ENCODE measurements at places on chromosomes 3 and 15.

DNA sequence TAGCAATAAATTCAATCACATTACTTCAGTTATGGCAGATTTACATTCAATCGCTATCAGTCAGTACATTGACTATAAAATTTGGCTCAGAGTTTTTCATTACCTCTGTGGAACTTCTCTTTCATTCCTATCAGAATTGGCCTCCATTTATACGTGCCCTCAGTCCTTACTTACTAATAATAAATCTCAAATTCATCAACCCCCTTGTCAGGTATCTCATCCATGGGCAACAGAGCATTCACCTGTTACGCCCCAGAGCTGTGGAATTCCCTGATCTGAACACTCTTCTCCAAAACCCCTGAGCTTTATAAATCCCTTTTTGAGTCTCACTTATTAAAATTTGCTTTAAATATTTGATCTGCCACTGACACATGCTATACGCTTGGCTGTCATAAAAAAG lies 492.9 kb downstream of the GBE1 start:
- H3K27ac ChIP-seq: no peak overlapping the region
- no peaks in the 10 kb centered on the region for H3K4me1 ChIP-seq
- DNase-seq: no peak
- no peaks in the 10 kb centered on the region for H3K27me3 ChIP-seq
- no peak overlapping the region for H3K4me3 ChIP-seq

DNA sequence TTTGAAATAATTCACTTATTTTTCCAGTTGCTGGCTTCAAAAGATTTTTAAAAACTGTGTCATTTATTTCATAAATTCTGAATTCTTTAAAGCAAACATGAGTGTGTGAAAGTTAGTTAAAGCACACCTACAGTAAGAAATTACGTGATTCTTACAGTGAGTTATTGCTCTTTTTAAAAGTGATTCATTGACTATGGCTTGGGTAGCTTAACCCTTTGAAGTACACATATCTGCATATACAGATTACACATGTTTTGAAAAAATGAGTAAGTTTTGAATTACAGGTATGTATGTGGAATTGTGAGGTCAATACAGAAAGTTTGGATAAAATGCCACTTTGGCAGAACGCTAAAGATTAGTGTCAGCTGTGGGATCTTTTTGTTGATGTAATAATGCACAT lies 64.5 kb upstream of the MBNL1 start:
- no peak overlapping the region for H3K27ac ChIP-seq
- peaks cover 20% of the 10 kb centered on the region for H3K4me1 ChIP-seq
- H3K27me3 ChIP-seq: no peaks in the 10 kb centered on the region
- DNase-seq: no peak
- no peaks in the 10 kb centered on the region for H3K36me3 ChIP-seq

GRCh38 chr3:45244356-45244755 lies 18.3 kb upstream of the TMEM158 start:
- H3K27ac ChIP-seq: no peak overlapping the region
- H3K4me1 ChIP-seq: peaks cover 17% of the 10 kb centered on the region
- H3K36me3 ChIP-seq: no peaks in the 10 kb centered on the region
- DNase-seq: no peak
- no peak overlapping the region for H3K4me3 ChIP-seq

DNA sequence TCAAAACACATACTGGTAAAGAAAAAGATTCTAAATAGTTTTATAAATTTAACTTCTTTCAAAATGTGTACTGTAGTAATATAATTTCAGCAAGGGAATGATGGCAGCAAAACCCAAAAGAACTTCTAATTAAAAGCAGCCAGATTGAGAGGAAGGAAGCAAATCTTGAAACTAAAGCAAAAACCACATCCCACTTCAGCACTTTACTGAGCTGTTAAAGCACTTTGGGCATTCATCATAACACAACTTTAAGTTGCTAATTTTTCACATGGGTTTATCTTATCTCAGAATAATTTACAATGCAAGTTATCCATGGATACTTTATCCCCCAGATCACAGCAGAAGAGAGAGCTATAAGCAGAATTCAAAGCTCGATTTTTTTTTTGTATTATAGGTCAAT lies 6.0 kb downstream of the RFC4 start:
- H3K27ac ChIP-seq: no peak overlapping the region
- H3K36me3 ChIP-seq: peaks cover 73% of the 10 kb centered on the region
- no peak overlapping the region for H3K4me3 ChIP-seq
- 0 out of 2 replicates have a peak, but pooled peaks cover 1% of the 10 kb centered on the region for H3K4me1 ChIP-seq
- no peak for DNase-seq

GRCh38 chr15:36860792-36861191 lies 239.6 kb downstream of the MEIS2 start:
- no peaks in the 10 kb centered on the region for H3K27me3 ChIP-seq
- no peak for DNase-seq
- H3K4me1 ChIP-seq: peaks cover 5% of the 10 kb centered on the region
- H3K36me3 ChIP-seq: no peaks in the 10 kb centered on the region

DNA sequence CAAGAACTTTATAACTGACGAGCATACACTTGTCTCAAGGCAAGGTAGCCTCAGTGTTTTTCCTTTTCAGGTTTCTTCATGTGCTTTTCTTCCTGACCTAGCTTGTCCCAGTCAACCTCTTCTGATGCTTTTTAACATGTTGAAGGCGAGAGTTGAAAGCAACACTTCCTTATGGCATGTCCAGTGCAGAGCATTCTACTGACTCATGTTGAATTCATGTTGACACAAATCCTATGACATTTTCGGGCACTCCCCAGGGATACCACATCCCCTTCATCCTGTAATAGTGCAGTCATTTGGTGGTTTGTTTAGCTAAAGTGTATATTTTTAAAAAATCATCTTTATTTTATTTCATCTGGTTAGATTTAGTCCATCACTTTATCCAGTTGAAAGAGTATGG lies 75.9 kb upstream of the CBLB start:
- no peak overlapping the region for H3K4me3 ChIP-seq
- H3K27me3 ChIP-seq: no peaks in the 10 kb centered on the region
- no peaks in the 10 kb centered on the region for H3K4me1 ChIP-seq
- DNase-seq: no peak

DNA sequence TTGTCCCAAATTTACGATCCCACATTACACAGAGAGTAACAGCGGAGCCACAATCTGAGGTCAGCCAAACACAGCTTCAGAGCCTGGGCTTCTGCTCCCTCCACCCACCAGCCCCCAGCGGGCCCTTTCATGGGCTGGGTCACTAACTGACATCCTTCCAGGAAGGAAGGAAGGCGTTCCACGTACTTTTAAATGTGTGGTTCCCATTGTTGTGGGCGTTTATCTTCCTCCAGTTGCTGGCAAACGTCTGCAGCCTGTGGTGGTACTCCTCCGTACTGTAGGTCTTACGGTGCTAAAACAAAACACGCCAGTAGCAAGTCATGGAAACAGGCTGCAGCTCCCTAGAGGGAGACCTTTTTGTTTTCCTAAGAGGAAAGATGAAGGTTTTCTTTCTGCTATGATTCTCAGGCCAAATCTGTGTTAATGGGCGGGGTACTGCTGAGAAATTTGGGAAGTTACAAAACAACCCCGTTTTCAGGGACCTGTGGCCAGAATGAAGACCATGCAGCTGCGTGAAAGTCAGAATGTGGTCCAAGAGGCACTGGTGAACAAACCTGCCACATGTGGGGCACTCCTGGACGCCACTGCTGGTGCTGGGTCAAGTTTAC lies 7.6 kb downstream of the CTSH start:
- no peaks in the 10 kb centered on the region for H3K4me1 ChIP-seq
- DNase-seq: no peak
- H3K27ac ChIP-seq: no peak overlapping the region
- H3K36me3 ChIP-seq: no peaks in the 10 kb centered on the region

DNA sequence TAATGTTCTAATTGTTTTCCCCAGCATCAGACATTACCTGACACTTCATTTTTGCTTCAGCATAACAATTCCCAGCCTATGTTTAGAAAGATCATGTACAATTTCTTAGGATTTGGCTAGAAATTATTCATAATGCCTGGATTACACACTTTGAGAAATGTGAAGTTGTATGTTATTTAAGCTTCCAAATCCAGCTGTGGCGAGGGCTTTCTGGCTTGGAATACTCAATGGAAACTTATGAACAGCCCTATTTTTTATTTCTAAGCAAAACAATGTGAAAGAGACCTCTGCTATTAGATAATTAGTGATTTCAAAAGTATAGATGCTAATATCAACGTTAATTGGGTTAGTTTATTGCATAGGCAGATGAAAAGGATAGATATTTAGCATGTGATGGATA lies 341.6 kb downstream of the ZNF385D start:
- H3K27ac ChIP-seq: no peak overlapping the region
- no peaks in the 10 kb centered on the region for H3K27me3 ChIP-seq
- no peak for DNase-seq

DNA sequence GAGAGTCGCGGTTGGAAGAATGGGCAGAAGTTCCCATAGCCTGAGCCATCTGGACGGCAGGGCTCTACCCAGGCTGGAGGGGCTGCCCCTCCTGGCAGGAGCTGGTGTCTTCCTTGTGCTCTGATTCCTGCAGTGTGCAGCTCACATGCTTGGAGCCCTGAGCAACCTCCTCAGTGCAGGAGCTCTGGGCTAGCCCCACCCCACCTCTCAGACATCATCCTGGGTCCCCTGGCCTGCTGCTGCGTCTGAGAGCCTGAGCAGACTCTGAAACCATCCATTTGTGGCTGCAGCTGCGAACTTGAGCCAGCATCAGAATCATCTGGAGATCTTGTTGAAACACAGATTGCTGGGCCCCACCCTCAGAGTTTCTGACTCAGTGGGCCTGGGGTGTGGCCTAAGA lies 42.8 kb downstream of the POMGNT2 start:
- peaks cover 34% of the 10 kb centered on the region for H3K36me3 ChIP-seq
- H3K4me1 ChIP-seq: peaks cover 10% of the 10 kb centered on the region
- peaks cover 8% of the 10 kb centered on the region for H3K27me3 ChIP-seq
- DNase-seq: no peak
- no peak overlapping the region for H3K4me3 ChIP-seq
- no peak overlapping the region for H3K27ac ChIP-seq

- no peak overlapping the region for H3K27ac ChIP-seq
- no peak for DNase-seq
- no peaks in the 10 kb centered on the region for H3K27me3 ChIP-seq
Observed at GRCh38 chr15:56857828-56858227, 60.6 kb upstream of the TCF12 start.

- peaks cover 2% of the 10 kb centered on the region for H3K27me3 ChIP-seq
- H3K4me3 ChIP-seq: no peak overlapping the region
- no peaks in the 10 kb centered on the region for H3K36me3 ChIP-seq
- DNase-seq: no peak
Observed at GRCh38 chr3:189071446-189071845, 100.3 kb upstream of the TPRG1 start.

- H3K27ac ChIP-seq: peak overlapping the region; percentile 26
- no peak for DNase-seq
- H3K36me3 ChIP-seq: peaks cover 8% of the 10 kb centered on the region
- no peak overlapping the region for H3K4me3 ChIP-seq
Observed at GRCh38 chr15:34976073-34976472, 6.5 kb upstream of the AQR start.

GRCh38 chr3:185460719-185461350 lies 38.0 kb downstream of the TMEM41A start:
- H3K27me3 ChIP-seq: no peaks in the 10 kb centered on the region
- no peak for DNase-seq
- no peaks in the 10 kb centered on the region for H3K4me1 ChIP-seq
- no peaks in the 10 kb centered on the region for H3K36me3 ChIP-seq

DNA sequence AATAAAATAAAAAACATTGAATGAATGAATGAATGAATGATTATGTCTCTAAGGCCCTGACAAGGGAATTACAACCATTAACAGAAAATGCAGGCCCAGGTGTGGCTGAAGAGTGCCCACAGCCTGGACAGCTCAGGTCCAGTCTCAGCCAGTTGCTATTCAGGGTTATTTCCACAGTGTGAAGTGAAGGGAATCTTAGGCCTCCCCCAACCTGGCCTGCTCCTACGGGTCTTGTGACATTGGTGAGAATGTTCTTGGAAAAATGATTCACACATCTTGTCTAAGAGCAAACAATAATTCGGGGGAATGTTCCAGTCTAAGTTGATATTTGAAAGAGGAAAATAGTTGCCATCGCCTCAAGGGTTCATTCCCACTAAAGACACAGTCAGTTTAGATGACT lies 37.0 kb downstream of the MINDY4B start:
- no peaks in the 10 kb centered on the region for H3K27me3 ChIP-seq
- no peaks in the 10 kb centered on the region for H3K36me3 ChIP-seq
- no peak for DNase-seq
- H3K27ac ChIP-seq: no peak overlapping the region
- no peak overlapping the region for H3K4me3 ChIP-seq

GRCh38 chr15:39579487-39580116 lies 1.3 kb upstream of the THBS1 start:
- peaks cover 20% of the 10 kb centered on the region for H3K36me3 ChIP-seq
- DNase-seq: peak; percentile 85
- peak overlapping the region; percentile 99 for H3K27ac ChIP-seq
- H3K4me1 ChIP-seq: peaks cover 28% of the 10 kb centered on the region

GRCh38 chr3:155282385-155283091 lies 10.9 kb downstream of the STRIT1 start:
- no peak for DNase-seq
- H3K4me1 ChIP-seq: peaks cover 5% of the 10 kb centered on the region
- no peaks in the 10 kb centered on the region for H3K36me3 ChIP-seq
- H3K4me3 ChIP-seq: no peak overlapping the region
- no peak overlapping the region for H3K27ac ChIP-seq

- no peak overlapping the region for H3K27ac ChIP-seq
- peak; percentile 59 for DNase-seq
- peaks cover 14% of the 10 kb centered on the region for H3K27me3 ChIP-seq
- no peaks in the 10 kb centered on the region for H3K36me3 ChIP-seq
- H3K4me3 ChIP-seq: no peak overlapping the region
Observed at GRCh38 chr15:45314960-45315359, 62.9 kb downstream of the SLC28A2 start.

DNA sequence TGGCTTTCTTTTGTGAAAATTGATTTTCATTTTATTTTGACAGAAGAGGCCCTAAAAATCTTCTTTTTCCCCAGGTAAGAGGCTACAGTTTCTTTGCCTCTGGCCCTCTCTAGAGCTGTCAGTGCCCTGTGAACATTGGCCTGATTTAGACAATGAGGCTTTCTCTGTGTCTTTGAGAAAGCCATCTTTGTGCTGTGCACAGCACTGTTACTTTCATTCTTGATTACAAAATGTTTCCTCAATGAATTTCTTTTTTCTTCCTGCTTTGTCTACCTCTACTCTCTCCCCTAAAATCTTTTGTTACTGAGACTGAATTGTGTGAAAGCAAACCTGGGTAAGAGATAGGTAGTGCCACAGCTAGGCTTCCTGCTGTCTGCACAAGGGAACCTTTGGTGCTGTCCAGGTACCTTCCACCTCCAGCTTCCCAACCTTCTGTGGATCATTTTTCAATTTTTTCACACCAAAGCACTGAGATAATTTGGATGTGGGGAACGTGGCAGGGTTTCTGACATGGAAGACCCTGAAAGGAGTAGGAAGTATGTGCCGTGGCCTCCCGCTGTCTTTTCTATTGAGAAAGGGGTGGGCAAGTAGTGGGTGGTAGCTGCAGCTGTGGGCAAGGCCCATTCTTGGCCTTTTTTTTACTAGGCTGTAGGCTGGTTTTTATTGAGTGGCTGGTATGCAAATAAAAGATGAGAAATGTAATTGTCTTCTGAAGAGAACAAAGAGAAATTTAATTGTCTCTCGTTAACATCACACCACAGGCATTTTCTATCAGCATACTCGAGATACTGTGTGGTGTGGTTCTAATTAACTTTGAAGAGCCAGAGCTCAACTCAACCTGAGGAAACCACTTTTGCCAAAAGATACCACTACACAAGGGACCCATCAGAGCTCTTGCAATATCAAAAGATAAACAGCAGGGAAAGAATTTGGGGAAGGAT lies 21.0 kb downstream of the RAB8B start:
- peak overlapping the region; percentile 2 for H3K4me3 ChIP-seq
- H3K4me1 ChIP-seq: peaks cover 24% of the 10 kb centered on the region
- no peak for DNase-seq
- H3K27me3 ChIP-seq: no peaks in the 10 kb centered on the region
- no peaks in the 10 kb centered on the region for H3K36me3 ChIP-seq
- peak overlapping the region; percentile 83 for H3K27ac ChIP-seq
